ENCODE measurements at places on chromosomes 4 and X.

DNA sequence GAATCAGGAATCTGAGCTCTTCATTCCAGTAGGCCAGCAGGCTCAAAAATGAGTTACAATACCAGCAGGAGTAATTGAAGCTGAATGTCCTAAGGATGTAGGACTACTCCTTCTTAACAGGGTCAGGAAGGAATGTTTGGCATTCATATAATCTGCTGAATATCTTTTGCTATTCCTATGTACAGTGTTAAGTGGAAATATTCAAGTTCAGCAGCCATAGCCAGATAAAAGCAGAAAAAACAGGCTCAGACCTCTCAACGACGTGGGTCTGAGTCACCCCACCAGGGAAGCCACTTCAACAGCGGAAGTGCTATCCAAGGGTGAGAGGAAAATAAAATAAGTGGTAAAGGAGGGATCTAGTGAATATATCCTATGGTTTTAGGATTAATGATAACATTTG is 577.0 kb downstream of the SPOCK3 start:
- no peak for DNase-seq

GRCh38 chrX:13084611-13085010 is 40.2 kb upstream of the FAM9C start:
- no peak for DNase-seq

DNA sequence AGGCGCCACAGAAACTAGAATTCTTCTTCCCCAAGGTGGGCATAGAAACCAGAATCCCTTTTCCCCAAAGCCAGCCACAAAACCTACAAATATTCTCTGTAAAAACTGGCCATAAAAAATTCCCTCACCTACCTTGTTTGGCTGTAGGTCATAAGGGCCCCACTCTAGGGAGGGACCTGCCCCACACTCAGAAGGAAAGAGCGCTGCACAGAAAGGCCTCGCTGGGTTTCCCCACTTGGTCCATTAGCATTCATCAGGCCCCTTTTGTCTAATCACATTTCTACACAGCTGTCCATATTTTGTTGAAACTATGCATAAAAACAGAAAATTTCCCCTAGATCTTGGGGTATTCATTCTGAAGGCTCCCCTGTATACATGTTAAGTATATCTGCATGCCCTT is 54.1 kb downstream of the PHKA2 start:
- DNase-seq = no peak

GRCh38 chrX:155632431-155633100 is 19.8 kb upstream of the TMLHE start:
- no peak for DNase-seq

- no peak for DNase-seq
Observed at GRCh38 chr4:136927172-136927571, 605.1 kb downstream of the PCDH18 start.

DNA sequence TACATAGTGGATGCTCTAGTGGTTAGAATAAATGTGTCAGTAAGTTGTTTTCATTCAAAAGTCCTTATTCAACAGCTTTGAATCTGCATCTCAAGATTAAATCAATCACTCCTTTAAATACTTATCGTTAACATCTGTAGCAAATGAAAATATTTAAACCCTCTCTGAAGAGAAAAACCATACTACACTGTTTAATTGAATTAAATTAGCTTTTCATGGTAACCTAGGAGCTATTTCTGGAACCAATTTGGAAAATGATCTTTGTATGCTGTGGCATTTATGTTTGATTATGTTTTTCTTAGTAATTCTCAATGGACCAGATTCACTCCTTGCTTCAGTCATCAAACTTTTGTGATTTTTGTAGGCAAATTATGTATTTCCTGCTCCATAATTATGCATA is 9.7 kb downstream of the BMPR1B start:
- DNase-seq = no peak

GRCh38 chrX:23756165-23756564 is 13.1 kb upstream of the ACOT9 start:
- no peak for DNase-seq

- DNase-seq = no peak
Observed at GRCh38 chrX:9824554-9824953, 38.3 kb downstream of the SHROOM2 start.

DNA sequence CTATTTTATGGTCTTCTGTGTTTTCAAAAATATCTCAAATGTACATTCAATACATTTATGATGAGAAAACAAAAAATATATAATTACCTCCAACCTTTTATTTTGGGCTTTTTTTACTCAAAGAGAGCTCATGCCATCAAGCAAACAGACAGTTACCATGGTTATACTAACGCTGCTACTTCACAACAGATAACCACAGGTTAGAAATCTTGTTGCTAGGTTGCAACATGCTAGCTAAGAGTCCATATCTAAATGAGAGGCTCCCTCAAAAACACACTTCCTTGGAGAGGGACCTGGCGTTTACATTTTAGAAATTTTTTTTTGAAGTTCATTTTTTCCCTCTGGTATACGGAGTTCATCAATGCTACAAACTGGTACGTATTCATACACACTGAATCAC is 44.3 kb downstream of the TBC1D9 start:
- DNase-seq = no peak

- no peak for DNase-seq
Observed at GRCh38 chr4:53712408-53713020, 121.2 kb upstream of the LNX1 start.

GRCh38 chr4:137631605-137632004 is 99.3 kb upstream of the PCDH18 start:
- DNase-seq = no peak

GRCh38 chr4:164012396-164013027 is 518.0 kb downstream of the TMA16 start:
- DNase-seq = no peak

Data from hypothalamus (tissue), 51 donors.